ENCODE measurements at places on chromosomes 6 and 20. TPM values are rescaled to one million over a fixed set of nuclear protein-coding genes. Genes with fewer than 3 reads are reported as not detected.

- peak; percentile 4 for DNase-seq
- no peaks in the 10 kb centered on the region for H3K36me3 ChIP-seq
- H3K4me1 ChIP-seq = peaks cover 42% of the 10 kb centered on the region
- H3K27ac ChIP-seq = peak overlapping the region; percentile 82
These were observed 133.4 kb upstream of the CDH4 start for GRCh38 chr20:61118429-61119224.

Gene MAP3K4
- 20.7 TPM for total RNA-seq

DNA sequence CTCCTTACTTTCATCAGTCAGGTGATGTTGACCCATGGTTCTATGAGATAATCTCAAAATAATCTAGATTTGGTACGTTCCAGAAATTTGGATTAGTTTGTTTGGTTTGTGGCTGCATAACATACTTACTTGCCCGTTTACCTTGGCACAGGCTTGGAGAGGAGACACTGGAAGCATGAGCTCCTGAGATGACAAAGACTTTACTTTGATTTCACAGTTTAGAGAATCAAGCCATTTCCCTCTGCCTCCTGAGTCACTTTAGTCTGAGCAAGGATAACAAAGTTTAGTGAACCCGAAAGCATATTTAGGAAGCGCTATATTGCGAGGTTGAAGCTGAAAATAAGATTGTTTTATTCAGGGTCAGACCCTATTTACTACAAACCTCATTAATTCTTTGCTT, 643.4 kb downstream of the QKI start:
- H3K4me1 ChIP-seq = no peaks in the 10 kb centered on the region
- H3K27ac ChIP-seq = no peak overlapping the region
- H3K36me3 ChIP-seq = no peaks in the 10 kb centered on the region

Gene PRR18
- total RNA-seq = not detected

- peak overlapping the region; percentile 98 for H3K4me3 ChIP-seq
- peaks cover 18% of the 10 kb centered on the region for H3K36me3 ChIP-seq
- peaks cover 2% of the 10 kb centered on the region for H3K27me3 ChIP-seq
- no peak for DNase-seq
- H3K27ac ChIP-seq = peak overlapping the region; percentile 81
- peaks cover 82% of the 10 kb centered on the region for H3K4me1 ChIP-seq
These were observed 550 bp downstream of the PLAGL2 start for GRCh38 chr20:32206760-32207625.

Gene TXLNB
- not detected for total RNA-seq

Gene DDX27
- 26.8 TPM for total RNA-seq

Gene LY6G6D
- total RNA-seq = not detected

Gene ADIG
- total RNA-seq = not detected

DNA sequence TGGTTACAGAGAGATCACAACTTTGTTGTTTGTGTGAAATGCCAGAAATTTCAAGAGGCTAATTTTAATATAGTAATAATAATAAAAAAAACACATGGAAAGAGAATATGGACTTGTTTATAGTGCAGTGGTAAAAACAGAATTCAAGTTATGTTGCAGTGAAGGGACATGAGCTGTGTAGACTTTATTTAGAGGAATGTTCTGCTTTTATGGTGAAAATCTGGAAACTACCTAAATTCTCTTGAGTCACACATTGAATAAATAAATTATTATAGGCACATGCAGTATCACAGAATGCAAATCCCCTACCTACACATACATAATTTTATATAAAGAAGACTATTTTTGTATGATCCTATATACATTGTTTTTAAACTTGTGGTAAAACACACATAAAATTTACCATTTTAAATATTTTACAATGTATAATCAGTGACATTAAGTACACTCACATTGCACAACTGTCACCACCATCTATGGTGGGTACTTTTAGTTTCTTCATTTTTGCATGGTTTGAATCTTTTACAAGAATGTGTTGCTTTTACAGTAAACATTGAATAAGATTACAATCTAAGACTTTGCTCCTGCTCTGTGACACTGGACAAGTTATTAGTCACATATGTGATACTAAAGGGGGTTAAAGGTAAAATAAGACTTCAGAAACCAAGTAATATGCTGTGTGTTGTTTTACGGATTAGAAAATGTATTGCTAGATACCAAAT, 107.4 kb downstream of the B3GAT2 start:
- H3K4me1 ChIP-seq = peaks cover 12% of the 10 kb centered on the region
- no peak overlapping the region for H3K27ac ChIP-seq
- DNase-seq = no peak
- H3K4me3 ChIP-seq = no peak overlapping the region
- no peaks in the 10 kb centered on the region for H3K27me3 ChIP-seq

DNA sequence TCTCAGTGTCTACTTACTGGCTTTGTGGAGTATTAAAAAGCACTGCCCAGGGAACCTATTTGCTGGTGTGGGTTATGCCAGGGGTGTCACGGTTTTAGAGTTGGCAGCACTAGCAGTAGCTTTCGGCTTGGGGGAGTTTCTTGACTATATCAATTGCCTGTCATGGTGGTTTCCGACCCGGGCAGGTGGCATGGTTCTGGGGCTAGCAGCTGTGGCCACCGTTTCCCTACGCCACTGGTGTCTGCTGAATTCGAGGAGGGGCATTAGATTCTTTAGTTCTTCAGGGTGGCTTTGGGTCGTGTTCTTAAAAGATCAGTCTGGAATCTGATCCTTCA, 55.6 kb upstream of the FOXC1 start:
- no peak for DNase-seq
- no peaks in the 10 kb centered on the region for H3K36me3 ChIP-seq
- no peak overlapping the region for H3K27ac ChIP-seq
- H3K4me1 ChIP-seq = peaks cover 20% of the 10 kb centered on the region
- peak overlapping the region; percentile 88 for H3K4me3 ChIP-seq

DNA sequence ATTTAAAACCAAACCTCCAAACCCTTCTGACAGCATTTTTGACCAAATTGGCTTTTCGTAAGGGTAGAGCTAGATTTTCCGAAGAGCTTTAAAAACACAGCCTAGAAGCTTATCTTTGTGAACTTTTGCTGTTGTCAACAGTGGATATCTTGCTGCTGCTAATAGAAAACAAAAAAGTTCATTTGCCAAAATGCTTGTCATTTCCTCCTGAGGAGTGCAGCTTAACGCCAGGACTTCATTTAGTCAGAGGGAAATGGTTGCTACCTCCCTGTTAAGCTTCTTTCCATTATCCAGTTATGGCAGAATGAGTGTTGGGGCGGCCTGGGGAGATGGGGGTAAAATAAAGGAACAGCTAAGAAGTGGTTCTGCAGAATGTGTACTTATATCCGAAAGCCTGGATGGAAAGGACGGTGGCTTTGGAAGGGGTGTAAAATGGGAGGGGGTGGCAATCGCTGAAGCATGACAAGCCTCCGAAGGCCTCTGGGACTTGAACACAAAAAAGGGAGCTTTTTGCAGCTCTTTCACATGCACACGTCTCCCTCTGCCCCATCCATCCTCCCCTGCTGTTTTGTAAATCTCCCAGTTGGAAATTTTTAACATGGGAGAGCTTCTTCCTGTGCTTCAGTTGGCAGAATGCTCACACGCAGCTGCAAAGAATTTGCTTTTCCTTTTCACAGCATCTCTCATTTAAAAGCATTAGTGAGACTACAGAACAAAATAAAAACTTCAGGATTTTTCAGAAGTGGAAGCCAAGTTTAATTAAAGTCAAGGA, 22.5 kb downstream of the JARID2 start:
- peaks cover 53% of the 10 kb centered on the region for H3K4me1 ChIP-seq
- peak overlapping the region; percentile 35 for H3K27ac ChIP-seq
- no peaks in the 10 kb centered on the region for H3K27me3 ChIP-seq
- H3K36me3 ChIP-seq = no peaks in the 10 kb centered on the region

Gene HMGA1
- total RNA-seq = 994 TPM

- peaks cover 11% of the 10 kb centered on the region for H3K4me1 ChIP-seq
- H3K4me3 ChIP-seq = no peak overlapping the region
- H3K27ac ChIP-seq = no peak overlapping the region
- H3K36me3 ChIP-seq = no peaks in the 10 kb centered on the region
- peaks cover 38% of the 10 kb centered on the region for H3K27me3 ChIP-seq
These were observed 89.9 kb downstream of the YTHDF1 start for GRCh38 chr20:63125838-63126601.

Gene TRERF1
- total RNA-seq = 12.1 TPM

GRCh38 chr6:142940487-142940886, 4.5 kb downstream of the HIVEP2 start:
- H3K27me3 ChIP-seq = peaks cover 5% of the 10 kb centered on the region
- H3K4me3 ChIP-seq = peak overlapping the region; percentile 54
- DNase-seq = peak; percentile 47
- peaks cover 14% of the 10 kb centered on the region for H3K36me3 ChIP-seq
- peaks cover 66% of the 10 kb centered on the region for H3K4me1 ChIP-seq
- H3K27ac ChIP-seq = peak overlapping the region; percentile 84

DNA sequence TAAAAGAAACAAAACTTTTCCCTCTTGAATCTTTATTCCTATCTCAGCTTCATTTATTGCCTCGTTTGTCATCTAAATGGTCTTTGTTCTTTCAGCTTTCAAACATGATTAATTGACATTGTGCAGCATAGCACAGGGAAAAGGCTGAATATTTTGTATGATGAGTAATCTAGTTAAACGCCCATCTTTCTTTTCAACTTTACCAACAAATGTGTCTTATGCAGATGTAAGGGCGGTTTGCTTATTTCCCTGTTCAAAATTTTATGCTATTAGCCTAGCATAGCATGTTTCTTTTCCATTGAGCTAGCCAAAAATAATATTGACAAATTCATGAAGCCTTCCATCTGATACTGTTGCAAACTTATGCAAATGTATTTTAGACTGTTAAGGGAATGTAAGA, 176.4 kb upstream of the AKAP12 start:
- H3K36me3 ChIP-seq = peaks cover 21% of the 10 kb centered on the region
- H3K4me3 ChIP-seq = peak overlapping the region; percentile 29
- peak; percentile 46 for DNase-seq
- peaks cover 53% of the 10 kb centered on the region for H3K4me1 ChIP-seq
- peak overlapping the region; percentile 73 for H3K27ac ChIP-seq

DNA sequence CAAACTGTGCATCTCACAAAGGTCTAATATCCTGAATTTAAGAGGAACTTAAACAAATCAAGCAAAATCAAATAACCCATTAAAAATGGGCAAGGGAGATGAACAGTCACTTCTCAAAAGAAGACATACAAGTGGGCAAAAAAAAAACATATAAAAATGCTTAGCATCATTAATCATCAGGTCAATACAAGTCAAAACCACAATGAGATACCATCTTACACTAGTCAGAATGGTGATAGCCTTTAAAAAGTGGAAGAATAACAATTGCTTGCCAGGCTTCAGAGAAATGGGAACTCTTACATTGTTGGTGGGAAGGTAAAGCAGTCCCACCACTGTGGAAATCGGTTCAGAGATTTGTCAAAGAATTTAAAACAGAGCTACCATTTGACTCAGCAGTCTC, 646.7 kb upstream of the PTCHD4 start:
- H3K4me1 ChIP-seq = peaks cover 17% of the 10 kb centered on the region
- H3K4me3 ChIP-seq = no peak overlapping the region
- no peak overlapping the region for H3K27ac ChIP-seq
- DNase-seq = peak; percentile 41

Gene ZBTB2
- total RNA-seq = 17.1 TPM

GRCh38 chr6:30591008-30591407, 19.8 kb downstream of the ABCF1 start:
- H3K4me3 ChIP-seq = no peak overlapping the region
- no peak for DNase-seq
- peaks cover 6% of the 10 kb centered on the region for H3K27me3 ChIP-seq
- H3K27ac ChIP-seq = peak overlapping the region; percentile 58
- H3K36me3 ChIP-seq = peaks cover 42% of the 10 kb centered on the region
- peaks cover 14% of the 10 kb centered on the region for H3K4me1 ChIP-seq

- no peak for DNase-seq
- peak overlapping the region; percentile 100 for H3K27ac ChIP-seq
- H3K36me3 ChIP-seq = peaks cover 7% of the 10 kb centered on the region
- H3K4me1 ChIP-seq = peaks cover 42% of the 10 kb centered on the region
- H3K4me3 ChIP-seq = peak overlapping the region; percentile 93
- no peaks in the 10 kb centered on the region for H3K27me3 ChIP-seq
These were observed 2.0 kb downstream of the STK35 start for GRCh38 chr20:2103461-2104153.

Gene METTL24
- total RNA-seq = not detected

Gene RBM38
- total RNA-seq = 4.6 TPM

DNA sequence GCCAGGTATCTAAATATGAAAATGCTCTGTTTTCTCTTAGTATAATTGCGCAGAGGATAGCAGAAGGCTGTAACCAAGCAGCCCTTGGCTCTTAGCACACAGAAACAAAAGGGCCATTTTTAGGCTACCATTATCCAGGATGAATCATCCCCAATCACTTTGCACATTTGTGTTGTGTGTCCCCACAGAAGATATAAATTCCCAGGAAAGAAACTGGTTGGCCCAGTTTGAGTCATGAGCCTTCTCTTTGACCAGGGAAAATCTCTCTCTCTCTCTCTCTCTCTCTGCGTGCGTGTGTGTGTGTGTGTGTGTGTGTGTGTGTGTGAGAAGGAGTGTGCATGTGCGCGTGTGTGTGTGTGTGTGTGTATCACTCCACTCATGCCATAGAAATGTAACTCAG, 178.5 kb downstream of the FRK start:
- H3K4me1 ChIP-seq = no peaks in the 10 kb centered on the region
- no peak overlapping the region for H3K4me3 ChIP-seq
- no peaks in the 10 kb centered on the region for H3K36me3 ChIP-seq
- no peak overlapping the region for H3K27ac ChIP-seq
- H3K27me3 ChIP-seq = no peaks in the 10 kb centered on the region
- DNase-seq = no peak

Gene LGSN
- not detected for total RNA-seq

DNA sequence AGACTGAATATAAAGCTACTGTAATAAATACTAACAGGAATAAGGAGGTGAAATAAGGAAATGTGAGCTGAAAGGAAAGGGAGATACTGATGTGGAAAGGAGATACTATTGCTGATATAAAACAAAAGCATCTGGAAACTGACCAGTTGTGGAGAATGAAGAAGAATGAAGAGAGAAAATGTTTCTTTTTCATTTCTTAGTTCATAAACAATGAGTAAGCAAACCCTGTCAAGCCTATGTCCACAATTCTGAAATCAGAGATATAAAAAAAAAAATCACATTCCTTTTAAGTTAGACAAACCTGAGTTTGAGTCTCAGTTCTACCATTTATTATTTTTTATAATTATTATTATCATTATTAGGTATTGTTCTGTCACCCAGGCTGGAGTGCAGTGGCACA, 121.6 kb upstream of the GJE1 start:
- peaks cover 79% of the 10 kb centered on the region for H3K4me1 ChIP-seq
- peak overlapping the region; percentile 34 for H3K4me3 ChIP-seq
- peaks cover 11% of the 10 kb centered on the region for H3K36me3 ChIP-seq
- H3K27me3 ChIP-seq = no peaks in the 10 kb centered on the region

Gene CST5
- not detected for total RNA-seq

Gene ARFGAP1
- total RNA-seq = 108 TPM

Gene EPB41L1
- 47.4 TPM for total RNA-seq

Gene DEFB121
- not detected for total RNA-seq

Gene CTAGE9
- total RNA-seq = not detected

DNA sequence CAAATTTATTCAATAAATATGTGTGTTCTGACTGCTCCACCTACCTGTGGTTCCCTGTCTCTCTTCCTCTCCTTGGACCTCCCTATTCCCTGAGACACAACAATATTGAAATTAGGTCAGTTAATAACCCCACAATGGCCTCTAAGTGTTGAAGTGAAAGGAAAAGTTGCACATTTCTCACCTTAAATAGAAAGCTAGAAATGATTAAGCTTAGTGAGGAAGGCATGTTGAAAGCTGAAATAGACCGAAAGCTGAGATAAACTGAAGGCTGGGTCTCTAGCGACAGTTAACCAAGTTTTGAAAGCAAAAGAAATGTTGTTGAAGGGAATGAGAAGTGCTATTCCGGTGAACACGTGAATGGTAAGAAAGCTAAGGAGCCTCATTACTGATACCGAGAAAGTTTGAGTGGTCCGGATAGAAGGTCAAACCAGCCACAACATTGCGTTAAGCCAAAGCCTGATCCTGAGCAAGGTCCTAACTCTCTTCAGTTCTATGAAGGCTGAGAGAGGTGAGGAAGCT, 34.1 kb downstream of the UST start:
- DNase-seq = no peak
- no peak overlapping the region for H3K4me3 ChIP-seq
- no peaks in the 10 kb centered on the region for H3K27me3 ChIP-seq
- peaks cover 14% of the 10 kb centered on the region for H3K4me1 ChIP-seq

Gene PROKR2
- total RNA-seq = not detected
